NCI-H526 (cell line): ENCODE measurements at places on chromosomes 7 and 10.

DNA sequence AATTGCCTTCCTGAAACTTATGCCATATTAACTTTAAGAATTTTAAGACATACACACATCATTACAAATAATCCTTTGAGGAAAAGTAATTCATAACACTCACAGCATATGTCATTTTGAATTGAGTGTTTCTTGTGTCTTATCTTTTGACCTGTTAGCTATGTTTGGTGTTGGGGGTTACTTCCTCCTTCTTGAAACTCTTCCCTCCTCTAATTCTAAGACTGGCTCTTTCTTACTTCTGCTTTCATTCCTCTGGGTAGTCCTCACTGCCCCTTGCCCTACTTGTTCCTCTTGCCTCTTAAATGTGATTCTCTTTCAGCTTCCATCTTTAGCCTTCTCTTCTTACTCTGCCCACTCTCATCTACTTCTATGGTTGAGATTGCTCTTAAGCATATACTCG is 28.3 kb upstream of the PIP4K2A start:
- no peak for DNase-seq

DNA sequence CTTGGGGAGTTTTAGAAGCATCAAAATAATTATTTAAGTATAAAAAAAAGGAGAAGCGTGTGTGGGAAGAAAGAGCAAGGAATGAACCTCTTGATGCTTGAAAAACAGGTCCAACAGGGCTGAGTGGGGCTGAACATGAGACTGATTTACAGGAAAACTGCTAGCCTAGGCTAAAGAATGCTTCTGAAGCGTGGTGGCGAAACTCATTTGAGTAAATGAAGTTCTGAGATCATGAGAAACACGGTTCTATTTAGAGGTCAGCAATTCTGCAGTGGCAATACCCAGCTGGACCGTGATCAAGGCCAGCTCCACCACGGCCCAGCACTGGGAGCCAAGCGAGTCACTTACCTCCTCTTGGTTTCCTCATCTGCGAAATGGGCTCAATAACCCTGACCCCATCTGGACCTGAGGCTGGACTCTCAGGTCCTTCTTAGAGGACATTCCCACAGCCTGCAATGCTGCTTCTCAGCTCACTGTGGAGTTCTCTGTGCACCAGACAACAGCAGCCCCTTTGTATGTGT is 140.1 kb upstream of the ADAM12 start:
- DNase-seq, result no peak

DNA sequence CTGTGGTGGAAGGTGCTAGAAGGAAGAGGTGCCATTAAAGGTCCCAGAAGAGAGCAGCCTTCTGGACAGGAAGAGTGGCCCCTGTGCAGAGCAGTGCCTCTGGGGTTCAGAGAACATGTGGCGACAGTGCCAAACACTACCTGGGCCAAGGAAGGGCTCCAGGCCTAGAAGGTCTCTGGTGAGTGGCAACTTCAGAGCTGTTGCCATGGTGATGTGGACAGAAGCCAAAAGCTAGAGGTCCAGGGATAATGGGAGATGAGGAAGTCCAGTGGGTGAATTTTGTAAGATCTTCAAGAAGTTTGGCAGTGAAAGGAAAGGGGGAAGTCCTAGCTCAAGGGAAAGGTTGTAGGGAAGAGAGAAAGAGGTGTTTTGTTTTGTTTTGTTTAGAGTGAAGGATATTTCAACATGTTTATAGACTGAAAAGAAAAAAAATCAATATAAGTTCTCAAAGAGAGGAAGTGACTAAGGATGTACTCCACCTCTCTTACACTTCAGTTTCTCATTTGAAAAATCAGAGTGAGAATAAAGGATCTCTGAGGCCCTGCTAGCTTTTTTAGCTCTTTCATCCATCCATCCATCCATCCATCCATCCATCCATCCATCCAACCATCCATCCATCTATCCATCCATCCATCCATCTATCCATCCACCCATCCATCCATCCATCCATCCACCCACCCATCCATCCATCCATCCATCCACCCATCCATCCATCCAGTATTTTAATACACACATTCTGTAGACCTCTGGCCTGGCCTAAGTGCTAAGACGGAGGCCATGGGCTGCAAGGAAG is 77.1 kb upstream of the DUSP5 start:
- no peak for DNase-seq

DNA sequence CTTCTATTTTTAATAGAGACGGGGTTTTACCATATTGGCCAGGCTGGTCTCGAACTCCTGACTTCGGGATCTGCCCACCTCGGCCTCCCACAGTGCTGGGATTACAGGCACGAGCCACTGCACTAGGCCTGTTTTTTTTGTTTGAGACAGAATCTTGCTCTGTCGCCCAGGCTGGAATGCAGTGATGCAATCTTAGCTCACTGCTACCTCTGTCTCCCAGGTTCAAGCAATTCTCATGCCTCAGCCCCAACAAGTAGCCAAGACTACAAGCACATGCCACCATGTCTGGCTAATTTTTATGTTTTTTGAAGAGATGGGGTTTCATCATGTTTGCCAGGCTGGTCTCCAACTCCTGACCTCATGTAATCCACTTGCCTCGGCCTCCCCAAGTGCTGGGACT is 73.7 kb downstream of the TYW1B start:
- DNase-seq, result no peak

DNA sequence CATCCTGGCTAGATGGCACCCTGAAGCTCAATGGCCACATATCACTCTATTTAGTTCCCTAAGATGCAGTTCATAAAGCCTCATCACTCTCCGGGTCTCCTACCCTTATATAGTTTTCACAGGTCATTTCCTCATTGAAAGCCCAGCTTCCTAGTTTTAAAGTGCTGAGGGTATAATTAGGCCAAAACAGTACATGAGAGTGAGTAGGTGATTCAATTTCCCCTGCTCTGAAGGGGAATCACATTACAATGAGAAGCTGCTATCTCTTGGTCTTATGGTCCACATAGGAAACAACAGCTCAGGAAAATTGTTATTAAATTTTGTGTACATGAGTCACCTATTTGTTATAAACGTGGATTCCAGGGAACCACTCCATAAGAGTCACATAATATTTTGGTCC is 162.0 kb downstream of the SEMA3E start:
- no peak for DNase-seq

GRCh38 chr7:130907439-130907838 is 173.4 kb upstream of the KLF14 start:
- DNase-seq, result no peak

DNA sequence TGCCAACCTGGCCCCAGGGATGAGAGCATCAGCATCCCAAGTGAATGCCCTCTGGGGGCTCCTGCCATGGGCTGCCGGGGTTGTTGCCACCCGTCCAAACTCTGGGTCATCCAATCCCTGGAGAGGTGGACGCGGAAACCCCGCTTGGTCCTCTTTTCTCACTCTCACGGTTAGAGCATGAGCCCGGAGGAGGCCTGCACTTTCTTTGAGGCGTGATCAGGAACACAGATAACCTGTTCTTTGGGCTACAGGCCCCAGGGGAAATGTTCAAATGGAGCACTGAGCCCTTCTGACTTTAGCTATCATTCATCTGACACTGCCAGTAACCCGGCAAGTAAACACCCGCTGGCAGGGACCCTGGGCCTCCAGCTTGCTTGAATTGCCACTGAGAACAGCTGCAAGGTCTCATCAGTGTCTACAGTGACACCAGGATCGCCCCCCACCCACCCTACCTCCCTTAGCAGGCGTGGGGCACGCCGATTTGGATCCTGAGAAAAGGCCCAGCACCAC is 29.4 kb upstream of the SLF2 start:
- no peak for DNase-seq

DNA sequence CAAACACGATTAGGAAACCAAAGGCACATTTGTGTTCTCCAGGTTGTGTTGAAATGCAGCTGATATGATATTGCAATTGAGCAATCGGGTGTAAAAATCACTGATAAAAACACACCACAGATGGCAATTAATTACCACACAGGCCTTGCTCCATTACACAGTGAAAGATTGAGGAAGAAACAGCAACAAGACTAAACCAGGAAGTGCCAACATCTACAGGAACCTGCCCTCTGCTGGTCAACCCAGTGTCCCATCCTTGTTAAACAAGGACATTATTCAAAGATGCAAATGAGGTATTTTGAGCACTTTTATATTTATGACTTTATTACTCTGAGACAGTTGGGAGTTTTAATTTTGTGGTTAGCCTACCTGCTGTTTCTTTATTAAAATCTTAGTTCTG is 765.6 kb upstream of the GHITM start:
- peak; percentile 54 for DNase-seq

- no peak for DNase-seq
Measured at GRCh38 chr10:22369434-22370072, 24.3 kb downstream of the SPAG6 start.
